ENCODE measurements at places on chromosomes 7 and 10.

- no peak for DNase-seq
Observed at GRCh38 chr7:70657571-70657970, 474.4 kb upstream of the GALNT17 start.

- no peak for DNase-seq
Observed at GRCh38 chr7:129213828-129214227, 11.0 kb upstream of the AHCYL2 start.

- no peak for DNase-seq
Observed at GRCh38 chr10:14531974-14532373, 201.2 kb upstream of the FRMD4A start.

- peak; percentile 70 for DNase-seq
Observed at GRCh38 chr7:151566897-151567320, 47.2 kb upstream of the RHEB start.

DNA sequence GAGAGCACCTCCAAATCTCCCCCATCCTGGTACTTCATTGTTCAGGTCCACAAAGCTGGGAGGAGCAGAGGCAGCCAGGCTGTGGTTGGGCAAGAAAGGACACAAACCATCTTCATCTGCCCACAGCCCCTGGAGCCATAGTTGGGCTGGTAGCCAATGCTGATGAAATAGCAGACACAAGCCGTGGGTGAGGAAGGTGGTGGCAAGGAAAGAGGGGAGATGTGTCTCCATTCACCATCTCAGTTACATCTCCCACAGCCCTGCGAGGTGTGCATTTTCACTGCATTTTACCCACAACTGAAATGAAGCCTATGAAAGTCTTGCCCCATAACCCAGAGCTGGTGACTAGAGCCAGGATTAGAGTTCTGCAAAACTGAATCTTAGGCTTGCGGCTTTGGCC lies 35.0 kb downstream of the PIK3AP1 start:
- no peak for DNase-seq

GRCh38 chr7:29538389-29538788 lies 25.2 kb upstream of the PRR15 start:
- no peak for DNase-seq

Data from mesenchymal stem cell (in vitro differentiated cells and primary cell).